ENCODE measurements at places on chromosomes 5 and 9.

DNA sequence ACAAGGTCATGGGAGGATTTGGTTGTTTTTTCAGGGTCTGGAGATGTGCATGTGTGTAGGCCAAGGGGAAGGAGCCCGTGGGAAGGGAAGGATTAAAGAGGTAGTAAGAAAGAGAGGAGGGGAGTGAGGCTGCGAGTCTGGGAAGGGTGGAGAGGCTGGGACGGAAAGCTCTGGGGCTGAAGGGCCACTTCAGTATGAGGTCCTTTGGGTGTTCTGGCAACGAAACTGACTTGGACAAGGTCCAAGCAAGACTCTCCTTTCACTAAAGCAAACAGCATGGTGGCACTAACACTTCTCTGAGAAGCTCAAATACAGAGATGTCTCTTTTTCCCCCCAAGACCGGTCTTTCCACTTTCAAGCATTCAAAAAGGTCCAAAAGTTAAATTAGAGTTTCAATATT is 394.5 kb downstream of the ARHGEF28 start:
- no peak for DNase-seq

DNA sequence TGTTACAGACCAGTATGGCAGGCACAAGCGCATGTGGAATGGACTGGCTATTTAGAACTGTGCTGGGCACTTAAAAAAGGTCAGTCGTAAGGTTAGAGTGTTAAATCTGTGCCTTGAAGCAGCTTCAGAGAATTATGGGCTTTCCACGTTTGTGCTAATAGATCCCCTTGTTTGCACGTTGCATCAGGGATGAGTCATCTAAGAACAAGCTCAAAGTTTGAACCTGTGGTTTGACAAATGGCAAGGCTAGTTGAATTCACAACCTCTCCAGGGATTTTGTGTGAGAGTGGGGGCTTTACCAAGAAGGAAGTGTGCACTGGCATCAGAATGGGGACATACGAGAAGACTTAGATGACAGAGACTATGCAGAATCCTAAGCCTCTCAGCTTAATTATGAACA is 249.6 kb downstream of the IRX1 start:
- no peak for DNase-seq

DNA sequence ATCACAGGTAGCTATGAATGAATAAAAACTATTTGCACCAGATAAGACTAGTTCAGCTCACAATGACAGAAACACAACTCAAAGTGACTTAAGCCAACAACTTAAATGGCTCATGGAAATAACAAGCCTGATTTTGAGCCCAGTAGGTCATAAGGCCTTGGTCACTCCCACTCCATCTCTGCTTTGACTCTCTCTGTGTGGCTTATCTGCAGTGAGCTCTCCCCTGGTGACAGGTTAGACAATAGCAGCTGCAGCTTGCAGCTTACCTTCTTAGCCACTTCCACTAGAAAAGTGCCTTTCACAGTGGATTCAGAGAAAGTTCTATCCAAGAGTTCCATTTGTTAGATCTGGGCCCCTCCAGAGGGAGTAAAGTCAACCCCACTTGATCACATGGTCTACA is 315.7 kb downstream of the RAB3C start:
- DNase-seq: no peak

DNA sequence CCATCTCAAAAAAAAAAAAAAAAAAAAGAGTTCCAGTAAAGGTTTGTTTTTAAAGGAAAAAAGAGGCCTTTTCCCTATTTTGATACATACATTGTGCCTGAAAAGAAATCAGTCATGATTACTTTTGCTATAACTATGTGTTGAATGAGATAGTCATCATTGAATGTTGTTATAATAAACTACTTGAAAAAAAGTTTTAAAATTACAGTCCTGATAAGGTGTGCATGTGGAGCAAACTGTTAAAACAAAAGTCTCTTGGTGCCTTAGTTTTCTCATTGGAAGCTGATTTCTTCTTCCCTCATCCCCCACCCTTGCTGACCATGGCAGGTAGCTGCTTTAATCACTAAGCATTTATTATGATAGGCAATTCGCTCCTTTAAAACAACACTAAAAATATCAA is 172.3 kb upstream of the TBCA start:
- no peak for DNase-seq

DNA sequence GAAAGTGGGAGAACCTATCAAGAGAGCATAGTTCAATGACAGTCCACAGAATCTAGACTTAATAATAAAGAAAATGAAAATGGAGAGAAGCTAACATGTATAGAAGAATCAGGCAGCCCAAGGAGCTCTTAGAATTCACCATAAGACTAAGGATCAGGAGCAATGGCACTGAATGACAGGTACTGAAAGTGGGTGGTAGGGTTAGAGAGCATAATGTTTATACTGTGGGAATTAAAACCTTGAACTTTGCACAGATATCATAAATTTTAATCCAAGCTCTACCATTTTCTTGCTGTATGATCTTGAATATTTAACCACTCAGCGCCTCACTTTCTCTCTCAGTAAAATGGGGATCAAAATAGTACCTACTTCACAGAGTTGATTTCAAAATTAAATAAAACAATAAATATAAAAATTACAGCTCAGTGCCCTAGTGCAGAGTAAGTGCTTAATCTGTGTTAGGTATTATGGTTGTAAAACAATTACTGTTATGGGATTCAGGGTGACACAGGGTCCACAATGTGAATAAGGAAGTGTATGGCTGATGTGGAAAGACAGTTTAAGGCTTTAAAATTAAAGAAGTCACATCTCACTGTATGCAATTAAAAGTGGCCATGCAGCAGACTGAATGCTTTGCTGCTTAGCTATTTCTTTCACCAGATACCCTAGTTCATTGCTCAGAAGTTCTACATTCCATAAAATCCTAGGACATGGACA is 319.8 kb downstream of the HINT1 start:
- no peak for DNase-seq
